ENCODE measurements at places on chromosomes 3 and 15.

DNA sequence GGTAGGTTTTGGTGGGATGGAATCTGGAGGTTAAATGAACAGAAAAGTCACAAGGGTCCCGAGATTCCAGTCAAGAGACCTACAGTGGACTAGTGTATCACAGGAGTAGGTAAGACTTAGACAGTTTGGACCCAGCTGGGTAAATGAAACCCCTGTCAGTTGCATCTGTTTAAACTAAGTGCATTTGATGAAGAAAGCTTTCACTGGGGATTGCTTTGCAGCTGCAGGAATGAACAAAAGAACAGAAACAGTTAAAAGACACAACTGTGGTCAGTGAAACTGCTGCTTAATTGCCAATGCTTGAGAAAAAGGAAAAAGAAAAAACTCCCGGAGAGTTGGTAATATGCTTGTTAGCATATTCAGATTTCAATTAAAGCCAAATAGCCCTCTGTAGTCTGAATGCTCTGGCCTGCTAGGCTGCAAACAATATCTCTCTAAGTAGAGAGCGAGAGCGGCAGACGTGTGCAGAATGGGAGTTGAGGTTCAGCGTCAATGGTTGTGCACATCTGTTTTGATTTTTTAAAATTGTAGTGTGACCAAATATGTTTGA lies 37.1 kb downstream of the OXNAD1 start:
- DNase-seq: no peak

GRCh38 chr3:56260262-56260661 lies 208.0 kb downstream of the ERC2 start:
- no peak for DNase-seq

- no peak for DNase-seq
Measured at GRCh38 chr3:158751316-158751715, 19.1 kb upstream of the RARRES1 start.

DNA sequence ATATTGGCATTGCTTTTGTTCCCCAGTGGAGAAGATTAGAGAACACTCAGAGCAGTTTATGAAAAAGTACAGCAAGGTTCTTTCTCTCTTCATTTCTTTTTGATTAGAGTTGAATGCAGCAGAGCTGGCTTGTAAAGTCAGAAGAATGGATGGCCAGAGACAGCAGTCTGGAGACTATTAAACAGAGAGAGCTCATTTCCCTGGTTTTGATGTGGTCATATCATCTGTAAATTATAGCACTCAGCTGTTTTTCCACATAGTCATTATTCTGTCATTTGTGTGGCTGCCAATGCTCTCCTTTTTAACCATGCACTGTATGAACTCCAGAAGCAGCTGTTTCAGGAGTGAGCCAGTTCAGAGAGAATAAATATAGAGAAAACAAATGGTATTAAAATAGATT lies 177.4 kb upstream of the CRBN start:
- no peak for DNase-seq

DNA sequence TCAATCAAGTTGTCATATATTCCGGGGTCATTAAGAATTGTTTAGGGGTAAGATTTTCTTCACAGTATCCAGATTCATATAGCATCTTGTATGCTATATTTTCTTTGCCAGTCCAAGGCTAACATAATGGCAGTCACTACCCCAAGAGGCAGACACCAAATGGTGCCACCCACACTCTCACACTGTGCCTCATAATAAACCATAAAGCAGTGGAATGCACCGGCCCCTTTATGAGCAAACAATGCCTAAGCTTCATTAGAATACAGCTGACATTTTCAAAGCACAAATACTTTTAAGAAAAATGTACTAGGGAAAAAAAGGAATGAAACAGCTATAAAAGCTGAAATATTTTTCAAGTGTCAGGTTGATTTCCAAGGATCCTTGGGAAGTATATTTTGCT lies 121.6 kb downstream of the TFDP2 start:
- DNase-seq: no peak

- no peak for DNase-seq
Measured at GRCh38 chr3:4409415-4409814, 57.7 kb downstream of the SUMF1 start.

GRCh38 chr3:172808969-172809546 lies 58.5 kb downstream of the ECT2 start:
- DNase-seq: no peak

DNA sequence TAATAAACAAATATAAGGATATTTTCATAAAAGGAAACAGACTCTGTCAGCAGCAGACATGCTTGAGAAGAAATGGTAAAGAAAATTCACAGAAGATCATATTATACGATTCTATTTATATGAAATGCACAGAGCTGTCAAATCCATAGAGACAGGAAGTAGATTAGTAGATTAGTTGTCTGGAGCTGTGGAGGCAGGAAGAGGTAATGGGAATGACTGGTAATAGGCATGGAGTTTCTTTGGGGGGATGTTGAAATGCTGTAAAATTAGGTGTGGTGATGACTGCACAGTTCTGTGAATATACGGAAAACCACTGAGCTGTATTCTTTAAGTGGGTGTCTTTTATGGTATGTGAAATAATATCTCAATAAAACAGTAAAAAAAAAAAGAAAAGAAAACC lies 35.3 kb downstream of the CEP152 start:
- DNase-seq: no peak
